ENCODE measurements at places on chromosomes 4 and X. TPM values are rescaled to one million over a fixed set of nuclear protein-coding genes. Genes with fewer than 3 reads are reported as not detected.

TKTL2 gene
- not detected for total RNA-seq

CORIN gene
- total RNA-seq, result not detected

DHX15 gene
- 229 TPM for total RNA-seq

AFF2 gene
- not detected for total RNA-seq

TKTL1 gene
- not detected for total RNA-seq

PRRG1 gene
- 10.8 TPM for total RNA-seq

SULT1E1 gene
- not detected for total RNA-seq

BEX4 gene
- 11.5 TPM for total RNA-seq

TMEM144 gene
- total RNA-seq, result 5.9 TPM

CCKAR gene
- not detected for total RNA-seq

UCHL1 gene
- total RNA-seq, result 0.63 TPM

TGIF2LX gene
- total RNA-seq, result not detected

CLGN gene
- 7.9 TPM for total RNA-seq

HPGD gene
- 33.5 TPM for total RNA-seq

HS6ST2 gene
- 6.1 TPM for total RNA-seq

RASSF6 gene
- 1.1 TPM for total RNA-seq

ADGRG4 gene
- total RNA-seq, result not detected

ALAS2 gene
- not detected for total RNA-seq

FAM149A gene
- 0.22 TPM for total RNA-seq

ART3 gene
- total RNA-seq, result not detected

FGF13 gene
- 0.47 TPM for total RNA-seq

HTN1 gene
- not detected for total RNA-seq

AFAP1 gene
- total RNA-seq, result 42.1 TPM

TLR8 gene
- not detected for total RNA-seq

CXXC4 gene
- total RNA-seq, result not detected

UCP1 gene
- total RNA-seq, result not detected

SYP gene
- 0.47 TPM for total RNA-seq

UGT2A1 gene
- total RNA-seq, result not detected

SRPX gene
- 5.4 TPM for total RNA-seq

GPR119 gene
- not detected for total RNA-seq

IL2RG gene
- not detected for total RNA-seq

RAB28 gene
- total RNA-seq, result 4.9 TPM

BMX gene
- not detected for total RNA-seq

HERC6 gene
- 4.8 TPM for total RNA-seq

Data from PC-3 (cell line).